Brain (organoid and tissue), 16 donors: ENCODE measurements at places on chromosomes 4 and X.

DNA sequence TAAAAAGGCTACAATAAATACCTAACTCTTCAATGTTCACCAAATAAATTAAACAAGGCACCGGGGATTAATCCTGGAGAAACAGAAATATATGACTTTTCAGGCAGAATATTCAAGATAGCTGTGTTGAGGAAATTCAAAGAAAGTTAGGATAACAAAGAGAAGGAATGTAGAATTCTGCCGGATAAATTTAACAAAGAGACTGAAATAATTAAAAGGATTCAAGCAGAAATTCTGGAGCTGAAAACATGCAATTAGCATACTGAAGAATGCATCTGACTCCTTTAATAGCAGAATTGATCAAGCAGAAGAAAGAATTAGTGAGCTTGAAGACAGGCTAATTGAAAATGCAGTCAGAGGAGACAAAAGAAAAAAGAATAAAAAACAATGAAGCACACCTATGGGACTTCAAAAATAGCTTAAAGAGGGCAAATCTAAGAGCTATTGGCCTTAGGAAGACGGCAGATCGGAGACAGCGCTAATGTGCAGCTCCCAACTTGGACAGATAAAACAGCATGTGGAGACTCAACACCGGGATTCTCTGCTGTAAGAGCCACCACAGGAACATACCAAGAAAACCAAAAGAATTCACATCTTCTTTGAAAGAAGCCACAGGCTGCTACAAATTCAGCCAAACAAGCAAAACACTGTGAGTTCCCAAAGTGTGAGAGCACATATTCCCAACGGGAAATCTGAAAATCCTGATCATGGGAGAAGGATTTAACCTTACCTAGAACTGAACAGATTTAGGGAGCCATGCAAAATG, 1290.9 kb downstream of the PCDH18 start:
- no peak for DNase-seq

- DNase-seq = no peak
These were observed 89.1 kb downstream of the DCAF8L2 start for GRCh38 chrX:27679281-27679680.

DNA sequence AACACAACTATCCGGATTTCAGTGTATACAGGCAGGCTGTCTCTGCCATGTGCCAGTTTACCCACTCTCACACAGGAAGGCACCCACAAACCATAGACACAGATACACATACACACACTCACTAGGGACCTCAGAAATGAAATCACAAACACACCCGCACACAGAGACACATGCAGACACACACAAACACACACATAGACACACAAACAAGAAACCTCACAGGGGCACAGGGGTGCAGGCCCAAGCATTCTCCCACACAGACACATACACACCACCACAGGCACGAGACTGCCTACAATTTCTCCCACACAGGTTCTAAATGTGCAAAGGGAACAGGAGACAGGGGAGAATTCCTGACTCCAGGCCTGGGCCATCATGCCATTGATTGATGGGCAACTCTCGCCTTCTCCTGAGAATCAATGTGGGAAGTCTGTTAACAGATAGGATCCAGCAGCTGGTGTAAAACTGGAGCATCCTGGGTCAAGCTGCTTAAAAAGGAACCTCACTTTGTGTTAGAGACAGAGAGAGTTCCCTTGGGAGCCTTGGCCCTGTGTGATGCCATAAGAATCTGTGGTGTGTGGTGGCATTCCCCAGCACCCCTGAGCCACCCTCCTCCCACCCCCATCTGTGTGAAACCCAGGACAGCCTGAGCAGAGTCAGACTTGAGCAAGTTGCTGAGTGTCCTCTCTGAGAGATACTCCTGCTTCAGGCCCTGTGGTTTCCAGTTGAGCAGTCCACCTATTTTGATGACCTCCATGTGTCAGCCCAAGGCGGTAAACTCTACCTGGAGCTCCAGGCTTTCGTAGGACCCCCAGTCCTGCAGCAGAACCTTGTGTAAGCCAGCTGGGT, 33.9 kb downstream of the NBDY start:
- no peak for DNase-seq

DNA sequence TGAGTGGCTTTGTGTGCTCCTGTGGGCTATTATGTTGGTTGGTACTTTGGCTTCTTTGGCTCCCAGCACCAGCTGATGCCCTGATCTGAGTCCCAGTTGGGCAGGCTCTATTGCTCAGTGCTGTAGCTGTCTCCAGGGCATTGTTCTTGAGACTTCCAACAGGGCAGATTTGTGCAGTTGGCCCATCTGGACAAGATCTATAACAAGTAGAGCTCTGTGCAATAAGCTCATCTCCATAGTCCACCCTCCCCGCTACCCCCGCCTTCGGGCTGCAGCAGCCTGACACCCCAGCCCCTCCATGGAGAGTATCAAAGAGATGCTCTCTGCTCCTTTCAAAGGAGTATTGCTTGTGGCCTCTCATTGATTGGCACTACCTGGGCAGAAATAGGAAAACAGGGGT, 5.8 kb upstream of the TMEM31 start:
- no peak for DNase-seq

- DNase-seq = no peak
These were observed 221.8 kb downstream of the KIT start for GRCh38 chr4:54879576-54879975.

GRCh38 chr4:98516042-98516440, 142.4 kb downstream of the TSPAN5 start:
- no peak for DNase-seq

DNA sequence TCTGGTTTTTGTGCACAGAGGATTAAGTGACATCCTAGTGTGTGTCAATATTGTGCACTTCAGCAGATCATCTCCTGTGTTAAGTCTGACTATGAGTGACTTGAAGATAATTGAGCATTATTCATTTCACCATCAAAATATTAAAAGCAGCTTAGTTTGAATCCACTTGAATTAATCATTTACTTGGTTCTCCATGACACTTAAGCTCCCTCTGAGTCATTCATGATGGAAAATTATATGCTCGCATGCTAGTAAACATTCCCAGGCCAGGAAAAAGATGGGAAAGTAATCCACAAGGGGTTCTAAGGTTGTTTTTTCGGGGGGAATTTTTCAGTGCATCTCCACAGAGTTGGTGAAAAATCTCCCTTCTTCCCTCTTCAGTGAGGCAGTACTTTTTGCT, 97.2 kb upstream of the EOLA2 start:
- no peak for DNase-seq
